T-cell (primary cell): ENCODE measurements at places on chromosomes 7 and 10. TPM values are rescaled to one million over a fixed set of nuclear protein-coding genes. Genes with fewer than 3 reads are reported as not detected.

AASS gene
- 3.1 TPM for total RNA-seq

TDRD1 gene
- 0.12 TPM for total RNA-seq

FOXI2 gene
- total RNA-seq = not detected

CD36 gene
- 0.32 TPM for total RNA-seq

GRM8 gene
- not detected for total RNA-seq

UCN3 gene
- not detected for total RNA-seq

PSD gene
- total RNA-seq = 8.7 TPM

STEAP1 gene
- not detected for total RNA-seq

GRCh38 chr7:149791-150636 is 42.4 kb upstream of the FAM20C start:
- DNase-seq = no peak

GRCh38 chr7:29815181-29816105 is 9.1 kb downstream of the WIPF3 start:
- no peak for DNase-seq

DNA sequence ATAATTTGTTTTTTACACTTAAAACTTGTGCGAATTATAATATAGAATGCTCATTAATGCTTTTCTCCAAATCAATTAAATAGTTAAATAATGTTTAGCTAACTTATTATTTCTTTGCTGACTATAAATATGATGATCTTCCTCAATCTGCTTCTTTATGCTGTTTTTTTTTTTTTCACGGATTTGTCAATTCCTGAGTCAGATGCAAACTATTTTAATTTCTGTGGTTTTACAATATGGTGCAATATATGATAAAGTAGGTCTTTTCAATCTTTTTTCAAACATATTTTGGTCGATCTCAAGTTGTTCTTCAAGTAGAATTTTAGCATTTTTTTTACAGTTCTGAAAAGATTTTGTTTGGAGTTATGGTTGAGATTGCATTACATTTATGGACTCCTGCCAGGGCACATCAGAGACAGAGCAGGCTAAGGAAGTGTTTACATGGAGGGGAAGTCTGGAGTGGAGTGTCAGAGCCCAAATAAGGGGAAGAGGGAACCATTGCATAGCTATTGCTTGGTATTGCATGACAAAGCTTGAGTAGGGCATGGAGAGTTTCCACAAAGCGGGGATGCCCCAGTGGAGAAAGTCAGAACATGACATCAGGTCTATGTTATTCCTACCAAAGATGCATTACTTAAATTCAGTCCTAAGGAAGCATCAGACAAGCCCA is 204.4 kb downstream of the OTUD1 start:
- no peak for DNase-seq

DNA sequence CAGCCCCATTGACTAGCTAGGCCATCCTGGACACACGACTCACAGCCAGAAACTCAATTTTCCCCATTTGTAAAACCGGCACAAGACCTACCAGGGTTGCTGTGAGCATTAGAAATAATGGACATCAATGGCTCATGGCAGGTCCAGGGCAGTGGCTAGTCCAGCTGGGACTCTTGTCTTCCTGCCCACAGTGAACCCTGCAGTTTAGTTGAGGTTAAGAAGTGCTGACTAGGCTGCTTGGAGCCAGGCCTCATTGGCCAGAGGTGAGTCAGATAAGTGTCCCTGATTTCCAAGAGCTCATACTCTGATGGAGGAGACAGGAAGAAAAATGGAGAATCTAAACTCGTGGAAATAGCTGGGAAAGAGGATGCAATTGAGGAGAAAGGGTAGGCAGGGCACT is 123.4 kb upstream of the ZNF92 start:
- DNase-seq = no peak

DNA sequence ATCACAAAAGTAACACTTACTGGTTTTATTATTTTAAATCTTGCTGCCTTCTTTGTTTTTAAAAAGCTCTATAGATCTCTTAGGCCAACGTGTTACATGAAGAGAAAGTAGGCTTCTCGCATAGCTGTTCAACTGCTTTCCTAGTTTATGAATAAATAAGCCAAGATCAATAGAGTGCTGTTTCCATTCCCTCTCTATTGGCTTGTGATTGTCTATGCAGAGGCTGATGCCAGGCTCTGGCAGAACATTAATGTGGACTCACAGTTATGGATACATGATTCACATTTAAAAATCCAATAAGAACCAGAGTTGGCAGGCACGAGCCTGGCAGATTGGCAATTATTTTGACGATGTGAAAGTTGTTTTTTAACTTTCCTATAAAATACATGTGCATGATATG is 137.5 kb downstream of the GNAT3 start:
- DNase-seq = no peak

- no peak for DNase-seq
These were observed 666 bp downstream of the TMEM139 start for GRCh38 chr7:143285470-143285778.

DNA sequence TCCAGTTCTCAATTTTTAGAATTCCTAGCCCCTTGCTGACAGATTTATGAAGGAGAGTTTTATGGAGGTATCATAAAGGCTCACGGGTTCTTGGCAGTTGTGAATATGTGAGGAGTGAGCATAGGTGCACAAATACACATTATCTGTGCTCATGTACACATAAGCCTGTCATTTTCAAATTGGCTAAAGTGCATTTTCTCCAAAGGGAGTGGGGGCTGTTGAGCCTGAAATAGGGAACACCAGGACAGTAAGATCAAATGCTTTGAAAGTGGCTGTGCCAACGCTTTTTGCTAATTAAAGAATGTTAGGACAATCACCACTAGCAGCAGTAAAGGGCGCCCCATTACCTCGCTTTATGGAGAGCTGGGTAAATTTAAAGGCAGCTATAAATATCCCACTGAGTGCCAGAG is 8.3 kb upstream of the LRRC4 start:
- no peak for DNase-seq

GRCh38 chr7:42233695-42234331 is 3.2 kb downstream of the GLI3 start:
- DNase-seq = no peak

- no peak for DNase-seq
These were observed 9.8 kb upstream of the FXYD4 start for GRCh38 chr10:43361547-43362190.

- DNase-seq = no peak
These were observed 130.1 kb downstream of the RGS10 start for GRCh38 chr10:119412244-119413092.

GRCh38 chr10:97726636-97727178 is 10.2 kb upstream of the ZFYVE27 start:
- DNase-seq = no peak

DNA sequence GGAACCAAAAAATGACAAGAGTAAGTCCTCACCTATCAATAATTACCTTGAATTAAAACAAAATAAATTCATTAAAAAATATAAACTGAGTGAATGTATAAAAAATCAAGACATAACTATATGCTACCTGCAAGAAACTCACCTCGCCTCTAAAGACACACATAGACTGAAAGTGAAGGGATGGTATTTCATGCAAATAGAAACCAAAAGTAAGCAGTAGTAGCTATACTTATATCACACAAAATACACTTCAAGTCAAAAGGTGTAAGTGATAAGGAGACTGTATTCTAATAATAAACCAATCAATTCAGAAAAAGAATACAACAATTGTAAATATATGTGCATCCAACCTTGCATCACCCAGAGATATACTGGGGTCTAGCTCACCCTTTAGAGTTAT is 332.6 kb downstream of the SH2D4B start:
- no peak for DNase-seq

- no peak for DNase-seq
These were observed 442.9 kb downstream of the HTR7 start for GRCh38 chr10:90414926-90415325.

GRCh38 chr10:6778992-6779701 is 199.1 kb upstream of the PRKCQ start:
- DNase-seq = no peak

- DNase-seq = no peak
These were observed 437.9 kb downstream of the POM121L12 start for GRCh38 chr7:53473371-53473770.

GRCh38 chr10:109889867-109890266 is 33.4 kb downstream of the XPNPEP1 start:
- DNase-seq = no peak

DNA sequence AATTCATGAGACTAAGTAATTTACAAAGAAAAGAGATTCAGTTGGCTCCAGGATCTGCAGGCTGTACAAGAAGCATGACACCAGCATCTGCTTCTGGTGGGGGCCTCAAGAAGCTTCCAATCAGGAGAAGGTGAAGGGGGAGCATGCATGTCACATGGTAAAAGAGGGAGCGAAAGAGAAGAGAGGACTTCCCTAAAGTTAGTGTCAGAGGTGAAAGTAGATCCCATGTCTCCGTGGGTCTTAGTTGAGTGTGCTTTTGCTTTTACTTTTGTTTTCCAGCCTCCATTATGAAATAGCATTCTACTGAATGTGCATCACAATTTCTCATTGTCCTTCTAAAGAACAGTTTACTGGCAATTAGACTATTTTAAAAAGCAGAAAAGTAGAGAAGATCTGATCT is 213.6 kb upstream of the FZD1 start:
- no peak for DNase-seq

DNA sequence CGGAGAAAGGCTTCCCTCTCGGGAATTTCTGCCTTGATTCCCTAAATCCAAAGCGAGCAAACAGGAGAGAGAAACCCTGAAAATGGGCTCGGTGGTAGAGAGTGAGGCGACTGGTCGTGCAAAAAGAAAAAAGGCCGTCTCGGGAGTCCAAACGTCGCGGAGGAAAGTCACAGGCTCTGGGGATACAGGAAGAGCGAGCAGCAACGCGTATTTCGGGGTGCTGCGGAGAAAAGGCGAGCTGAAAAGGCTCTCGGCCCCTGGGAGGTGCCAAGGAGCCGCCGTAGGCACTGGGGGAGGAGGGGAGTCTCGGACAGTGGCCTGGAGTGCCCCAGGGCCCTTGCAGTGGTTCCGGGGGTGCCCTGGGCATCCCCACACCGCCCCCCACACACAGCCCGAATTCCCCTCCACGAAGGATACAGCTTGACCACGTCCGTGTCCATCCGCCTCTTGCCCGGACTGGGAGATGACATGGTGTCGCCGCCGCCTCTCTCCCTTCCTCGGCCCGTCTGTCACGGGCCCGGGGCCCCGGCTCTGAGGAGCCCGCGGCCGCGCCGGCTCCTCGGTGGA is 591 bp downstream of the UBE2H start:
- peak; percentile 26 for DNase-seq

DNA sequence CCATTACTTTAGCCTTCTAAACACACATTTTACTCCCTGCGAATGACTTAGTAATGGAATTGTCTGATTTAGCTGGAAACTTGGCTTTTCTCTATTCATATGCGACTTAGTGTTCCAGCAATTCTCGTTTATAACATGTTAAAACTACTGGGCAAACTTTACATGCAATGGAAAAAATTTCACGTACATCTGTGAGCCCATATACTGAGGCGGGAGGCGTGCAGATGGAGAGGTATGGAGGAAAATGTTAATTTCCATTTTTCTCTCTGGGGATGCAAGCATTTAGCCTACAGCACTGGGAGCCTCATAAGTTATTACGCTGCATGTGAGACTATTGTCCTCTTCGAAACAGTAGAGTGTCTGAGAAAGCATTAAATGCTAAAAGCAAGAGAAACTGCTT is 591.5 kb upstream of the ANKRD30A start:
- no peak for DNase-seq

- no peak for DNase-seq
These were observed 43.4 kb downstream of the PPIF start for GRCh38 chr10:79390551-79391229.

DNA sequence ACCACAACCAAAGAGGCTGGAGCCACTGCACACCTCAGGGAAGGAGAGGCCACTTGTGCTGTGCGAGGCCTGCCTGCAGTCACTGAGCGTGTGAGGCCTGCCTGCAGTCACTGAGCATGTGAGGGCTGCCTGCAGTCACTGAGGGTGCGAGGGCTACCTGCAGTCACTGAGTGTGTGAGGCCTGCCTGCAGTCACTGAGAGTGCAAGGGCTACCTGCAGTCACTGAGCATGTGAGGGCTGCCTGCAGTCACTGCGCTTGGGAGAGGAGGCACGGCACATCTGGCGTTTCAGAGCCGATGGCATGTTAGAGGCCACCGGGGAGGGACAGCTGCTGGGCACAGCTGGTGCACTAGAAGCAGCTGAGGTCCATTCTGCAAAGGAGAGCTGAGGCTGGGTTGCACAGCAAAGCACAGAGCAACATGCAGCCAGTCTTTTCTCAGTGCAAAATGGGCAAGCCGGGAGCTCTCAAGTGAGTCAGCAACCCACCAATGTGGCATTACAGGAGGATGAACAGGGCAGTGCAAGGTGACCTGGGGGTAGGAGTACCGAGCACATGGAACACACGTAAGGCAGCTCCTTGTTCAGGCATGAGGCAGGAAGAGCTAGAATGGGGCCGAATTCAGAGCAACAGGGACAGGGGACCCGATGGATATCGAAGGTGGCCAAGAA is 540.1 kb downstream of the PTPRN2 start:
- DNase-seq = no peak
